ENCODE measurements at places on chromosomes 16 and 17.

- peak; percentile 30 for DNase-seq
These were observed 88.0 kb downstream of the STXBP4 start for GRCh38 chr17:55056526-55056925.

DNA sequence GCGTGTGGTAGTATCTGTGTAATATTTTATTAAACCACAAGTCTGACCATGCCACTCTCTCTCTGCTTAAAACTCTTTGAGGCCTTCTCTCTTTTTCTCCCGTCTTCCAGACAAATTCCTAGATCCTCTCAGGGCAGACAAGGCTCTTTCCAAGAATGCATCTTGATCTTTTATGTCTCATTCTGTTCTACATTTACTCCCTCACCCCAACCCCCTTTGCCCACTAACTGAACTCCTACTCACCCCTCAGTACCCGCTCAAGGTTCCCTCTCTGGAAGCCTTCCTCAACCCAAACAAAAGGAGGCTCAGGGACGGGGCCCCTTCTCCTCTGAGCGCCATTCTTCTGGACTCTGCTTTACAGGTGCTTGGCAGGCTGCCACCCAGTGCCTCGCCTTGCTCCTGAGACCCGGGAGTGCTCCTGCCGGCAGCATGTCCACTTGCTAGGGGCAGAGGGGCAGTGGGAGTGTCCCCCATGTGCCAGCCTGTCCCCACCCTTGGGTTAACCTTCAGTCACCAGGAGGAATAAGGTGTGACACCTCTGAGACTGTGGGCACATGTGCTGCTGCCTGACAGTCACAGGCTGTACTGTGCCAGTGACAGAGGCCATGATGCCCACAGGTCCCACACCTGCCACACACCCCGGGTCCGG is 9.2 kb downstream of the SLC13A2 start:
- no peak for DNase-seq

GRCh38 chr17:57954397-57955182 is 622 bp downstream of the CUEDC1 start:
- DNase-seq = peak; percentile 42

DNA sequence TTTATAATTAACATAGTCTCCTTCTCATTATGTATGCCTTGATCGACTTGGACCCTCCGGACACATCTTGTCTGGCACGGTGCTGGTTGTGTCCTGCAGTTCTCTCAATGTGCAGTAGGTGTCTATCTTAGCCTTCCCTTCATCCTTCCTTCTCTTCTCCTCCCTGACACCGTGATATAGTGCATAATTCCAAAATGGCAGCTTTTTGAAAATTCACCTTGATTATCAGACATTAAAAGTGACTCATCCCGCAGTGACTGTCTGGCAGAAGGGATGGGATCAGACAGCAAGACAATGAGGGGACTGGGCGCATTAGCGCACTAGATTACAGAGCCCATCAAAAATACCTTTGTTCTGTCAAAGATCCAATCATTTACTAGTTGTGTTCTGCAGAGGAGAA is 70.0 kb upstream of the PMFBP1 start:
- DNase-seq = peak; percentile 48

DNA sequence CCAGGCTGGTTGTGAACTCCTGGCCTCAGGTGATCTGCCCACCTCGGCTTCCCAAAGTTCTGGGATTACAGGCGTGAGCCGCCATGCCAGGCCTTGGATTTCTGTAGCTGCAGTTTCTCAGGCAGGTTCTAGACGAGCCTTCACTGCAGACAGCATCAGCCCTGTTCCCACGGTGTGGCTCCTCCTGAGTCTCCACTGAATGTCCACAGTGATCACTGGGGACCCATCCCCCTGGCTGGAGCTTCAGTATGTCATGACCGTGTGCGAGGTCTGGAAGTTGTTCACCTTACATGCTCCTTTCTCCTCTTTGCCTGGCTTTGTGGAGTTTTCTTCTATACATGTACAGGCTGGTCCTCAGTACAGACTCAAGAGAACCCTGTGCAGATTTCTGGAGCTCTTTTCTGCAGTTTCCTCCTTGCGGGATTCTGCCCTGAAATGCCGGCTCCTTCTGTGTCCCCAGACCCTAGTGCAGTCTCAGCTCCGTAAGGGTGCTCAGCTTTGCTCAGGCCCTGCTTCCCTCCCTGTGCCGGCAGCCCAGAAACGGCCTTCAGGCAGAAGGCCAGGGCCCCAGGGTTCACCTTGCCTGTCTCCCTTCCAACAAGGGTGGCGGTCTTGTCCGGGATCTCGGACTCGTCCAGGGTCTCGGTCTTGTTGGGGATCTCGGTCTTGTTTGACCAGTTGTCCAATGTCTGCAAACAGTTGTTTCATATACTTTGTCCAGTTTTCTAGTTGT is 14.3 kb upstream of the FASN start:
- no peak for DNase-seq

- DNase-seq = no peak
These were observed 37.3 kb downstream of the MMP15 start for GRCh38 chr16:58062821-58063220.

GRCh38 chr16:4976079-4976478 is 17.9 kb downstream of the SEC14L5 start:
- DNase-seq = no peak

DNA sequence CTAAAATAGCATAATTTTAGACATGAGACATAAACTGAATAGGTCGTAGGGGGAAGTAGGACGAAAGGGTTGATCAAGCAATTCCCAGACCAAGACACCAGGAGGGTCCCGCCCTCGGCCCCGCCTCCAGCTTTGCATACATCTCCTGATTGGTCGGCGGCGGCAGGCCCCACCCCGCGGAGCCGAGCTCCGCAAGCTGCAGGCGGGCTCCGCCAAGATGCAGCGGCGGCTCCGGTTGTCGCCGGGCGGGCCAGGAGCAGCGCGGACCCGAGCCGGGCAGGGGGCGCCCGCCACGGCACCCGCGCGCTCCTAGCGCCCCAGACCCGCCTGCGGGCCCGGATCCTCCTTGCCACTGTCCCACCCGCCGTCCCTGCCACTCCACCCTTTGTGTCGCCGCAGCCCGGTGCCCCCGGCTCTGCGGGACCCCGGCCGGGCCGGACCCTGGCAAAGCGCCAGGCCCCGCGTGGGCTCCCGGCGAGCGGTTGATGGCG is at the start of gene CDR2L:
CDR2L (plus strand) TSS at position 215 of the 491 bp plus-strand sequence. CDS start 412 bp downstream, outside the sequence.
- DNase-seq = peak; percentile 90

GRCh38 chr17:36879624-36880131 is 57.6 kb upstream of the LHX1 start:
- DNase-seq = no peak

GRCh38 chr17:1953831-1954230 is 71.3 kb downstream of the RTN4RL1 start:
- DNase-seq = no peak

DNA sequence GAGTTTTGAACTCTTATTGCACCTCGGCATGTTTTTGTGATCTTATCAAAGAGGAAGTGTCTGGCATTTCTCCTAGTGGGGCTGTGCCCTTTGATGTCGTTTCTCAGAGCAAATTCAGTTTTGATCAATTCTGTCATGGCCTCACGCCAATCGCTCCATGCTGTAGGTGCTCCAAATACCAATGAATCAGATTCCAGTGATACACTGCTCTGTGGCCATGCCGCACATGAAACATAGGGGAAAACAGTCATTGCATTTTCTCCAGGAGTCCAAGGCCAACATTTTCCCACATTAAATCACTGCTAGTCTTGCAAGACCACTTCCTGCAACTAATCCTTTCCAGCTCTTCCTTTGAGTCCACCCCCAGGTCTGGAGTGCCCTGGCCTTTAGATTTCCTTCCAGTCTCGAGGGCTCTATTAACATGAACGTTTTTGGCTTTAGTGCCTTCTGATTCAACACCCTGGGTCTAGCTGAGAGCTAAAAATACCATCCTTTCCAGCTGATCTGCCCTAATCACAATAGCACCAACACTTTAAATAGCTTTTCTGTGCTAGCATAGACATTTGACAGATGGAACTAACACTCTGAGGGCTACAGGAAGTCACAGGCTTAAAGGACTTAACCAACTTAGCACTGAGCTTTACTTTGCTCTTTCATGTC is 18.2 kb upstream of the RASL10B start:
- peak; percentile 99 for DNase-seq

DNA sequence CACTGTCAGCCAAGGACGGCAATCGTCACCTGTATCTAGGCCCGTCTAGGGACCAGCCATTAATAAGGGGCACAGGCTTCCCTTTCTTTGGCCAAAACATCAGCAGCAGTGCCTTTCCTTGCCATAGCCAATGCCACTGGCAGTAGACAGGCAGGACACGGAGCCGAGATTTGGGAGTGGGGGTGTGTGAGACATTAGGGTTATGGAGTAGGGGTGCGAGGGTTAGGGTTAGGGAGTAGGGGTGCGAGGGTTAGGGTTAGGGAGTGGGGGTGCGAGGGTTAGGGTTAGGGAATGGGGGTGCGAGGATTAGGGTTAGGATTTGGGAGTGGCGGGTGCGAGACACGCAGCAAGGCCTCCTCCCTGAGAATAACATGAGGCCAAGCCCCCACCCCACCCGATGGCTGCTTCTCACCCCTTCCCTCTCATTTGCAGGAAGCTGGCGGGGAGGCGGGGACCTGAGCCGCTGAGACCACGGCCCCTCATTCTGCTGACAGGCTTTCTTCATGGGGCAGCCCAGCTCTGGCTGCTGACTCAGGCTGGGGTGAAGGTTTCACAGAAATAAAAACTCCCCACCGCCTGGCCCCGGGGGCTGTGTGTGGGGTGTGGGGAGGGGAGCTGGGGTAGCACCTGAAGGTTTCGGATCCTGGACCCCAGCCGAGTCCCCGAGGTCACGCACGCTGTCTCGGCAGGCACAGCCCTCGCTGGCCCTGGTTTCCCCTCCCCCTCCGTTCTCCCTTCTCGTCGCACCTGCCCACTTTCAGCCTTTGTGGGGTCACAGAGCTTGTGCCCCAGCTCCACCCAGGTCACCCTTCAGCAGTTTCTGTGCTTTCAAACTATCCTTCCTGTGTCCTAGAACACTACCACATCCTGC is 93.8 kb downstream of the PGS1 start:
- no peak for DNase-seq

DNA sequence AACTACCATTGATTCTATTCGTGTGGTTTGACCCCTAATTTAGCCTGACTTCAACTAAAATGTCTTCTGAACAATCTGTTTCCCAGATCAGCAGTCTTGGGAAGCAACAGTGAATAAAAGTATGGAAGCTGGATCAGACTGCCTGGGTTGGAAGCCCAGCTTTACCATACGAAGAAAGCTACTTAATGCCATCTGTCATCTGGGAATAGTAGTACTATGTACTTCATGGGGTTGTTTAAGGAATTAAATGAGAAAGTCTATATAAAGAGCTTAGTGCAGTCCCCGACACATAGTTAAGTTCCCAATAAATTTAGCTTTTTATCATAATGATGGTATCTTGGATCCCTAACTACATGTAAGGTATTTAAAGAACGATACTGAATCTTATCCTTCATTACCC is 151.5 kb upstream of the ERCC4 start:
- no peak for DNase-seq

DNA sequence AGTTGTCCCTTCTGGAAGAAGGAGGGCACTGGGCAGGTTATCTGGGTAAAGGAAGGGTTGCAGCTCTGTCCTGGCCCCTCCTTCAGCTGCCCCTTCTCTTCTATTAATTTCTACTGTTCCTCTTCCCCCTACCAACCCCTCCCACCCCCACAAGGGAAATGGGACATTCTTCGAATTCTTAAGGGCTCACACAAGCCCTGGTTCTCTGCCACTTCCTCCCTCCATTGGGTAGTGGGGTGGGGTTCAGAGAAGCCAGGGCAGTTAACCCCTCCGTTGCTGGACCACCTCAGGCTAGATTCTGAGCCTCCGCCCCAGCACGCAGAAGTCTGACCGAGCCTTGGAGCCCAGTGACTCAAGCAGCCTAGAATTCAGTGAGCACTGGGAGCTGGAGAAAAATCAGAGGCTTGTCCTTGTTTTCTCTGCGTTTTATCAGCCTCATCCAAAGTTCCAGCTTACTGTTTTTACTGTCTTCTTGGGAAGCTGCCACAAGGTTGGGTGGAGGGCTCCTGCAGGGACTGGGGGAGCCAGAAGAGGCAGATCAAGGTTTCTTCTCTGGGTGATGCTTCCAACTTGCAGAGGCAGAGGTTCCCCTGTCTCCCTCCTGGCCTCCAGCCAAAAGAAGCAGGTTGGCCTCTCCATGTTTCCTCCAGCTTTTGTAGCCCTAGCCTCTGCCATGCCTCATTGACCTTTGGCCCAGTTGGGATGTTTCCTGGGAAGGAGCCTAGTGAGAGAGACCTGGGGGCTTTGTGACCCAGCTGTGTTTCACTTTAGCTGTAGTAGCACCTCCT is 10.2 kb downstream of the LASP1 start:
- DNase-seq = peak; percentile 89

DNA sequence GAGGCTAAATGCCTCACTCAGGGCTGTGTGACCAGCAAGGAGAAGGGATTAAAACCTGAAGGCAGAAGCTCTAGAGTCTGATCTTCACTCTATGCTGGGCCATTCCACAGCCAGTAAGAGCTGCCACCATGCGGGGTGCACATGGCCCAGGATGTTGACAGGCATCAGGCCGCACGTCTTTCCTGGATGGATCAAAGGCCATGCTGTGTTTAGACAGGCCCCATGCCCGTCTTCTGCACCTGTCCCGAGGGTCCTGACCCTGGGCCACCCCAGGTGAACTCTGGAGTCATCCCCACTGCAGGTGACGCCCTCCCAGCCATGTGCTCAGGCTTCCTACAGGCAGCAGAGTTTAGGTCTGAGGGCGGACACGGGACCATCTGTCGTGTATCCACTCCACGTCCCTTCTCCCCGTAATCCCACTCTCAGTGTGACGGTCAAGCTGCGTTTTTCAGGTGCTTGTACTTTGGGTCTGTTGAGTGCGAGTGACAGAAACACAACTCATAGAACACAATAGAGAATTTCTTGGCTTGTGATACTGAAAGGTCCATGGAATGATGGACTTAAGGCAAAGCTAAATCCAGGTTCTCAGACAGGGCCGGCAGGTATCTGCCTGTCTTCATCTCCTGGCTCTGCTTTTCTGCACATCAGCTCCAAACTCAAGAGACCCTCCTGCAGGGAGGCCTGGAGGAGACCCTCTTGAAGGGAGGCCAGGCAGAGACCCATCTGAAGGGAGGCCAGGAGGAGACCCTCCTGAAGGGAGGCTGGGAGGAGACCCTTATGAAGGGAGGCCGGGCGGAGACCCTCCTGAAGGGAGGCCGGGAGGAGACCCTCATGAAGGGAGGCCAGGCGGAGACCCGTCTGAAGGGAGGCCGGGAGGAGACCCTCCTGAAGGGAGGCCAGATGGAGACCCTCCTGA is 13.2 kb downstream of the ZNF469 start:
- DNase-seq = no peak

GRCh38 chr16:74099530-74099929 is 197.1 kb upstream of the PSMD7 start:
- DNase-seq = no peak

GRCh38 chr16:11349599-11350276 is 4.5 kb downstream of the RMI2 start:
- peak; percentile 66 for DNase-seq

Measured in fibroblast of lung (primary cell).